NCI-H2081 treated with DMSO at 0.1 percent for 48 hours (cell line): ENCODE measurements at places on chromosomes 11 and 22.

DNA sequence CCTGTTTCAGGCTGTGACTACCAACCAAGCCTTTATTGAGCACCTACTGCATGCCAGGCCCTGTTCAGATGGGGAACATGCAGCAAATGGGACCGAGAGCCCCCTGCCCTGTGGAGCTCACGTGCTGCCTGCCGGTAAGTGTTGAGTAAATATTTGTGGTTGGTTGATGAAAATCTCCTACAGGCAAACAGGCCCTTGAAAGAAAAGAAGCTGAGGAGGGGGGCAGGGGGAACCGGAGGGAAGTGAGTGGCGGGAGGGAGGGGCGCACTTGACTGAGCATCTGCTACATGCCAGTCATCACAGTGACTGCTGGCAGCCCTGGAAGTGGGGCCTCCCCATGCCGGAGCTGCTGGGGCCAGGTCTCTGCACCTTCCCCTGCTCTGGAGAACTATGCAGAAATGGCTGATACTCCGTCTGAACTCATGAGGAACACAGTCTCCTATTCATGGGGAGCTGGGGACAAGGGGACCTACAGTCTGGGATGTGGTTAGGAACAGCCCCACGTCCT, 34.2 kb downstream of the MACROD1 start:
- no peak for DNase-seq

- no peak for DNase-seq
Measured at GRCh38 chr11:79078456-79078855, 362.4 kb downstream of the TENM4 start.

DNA sequence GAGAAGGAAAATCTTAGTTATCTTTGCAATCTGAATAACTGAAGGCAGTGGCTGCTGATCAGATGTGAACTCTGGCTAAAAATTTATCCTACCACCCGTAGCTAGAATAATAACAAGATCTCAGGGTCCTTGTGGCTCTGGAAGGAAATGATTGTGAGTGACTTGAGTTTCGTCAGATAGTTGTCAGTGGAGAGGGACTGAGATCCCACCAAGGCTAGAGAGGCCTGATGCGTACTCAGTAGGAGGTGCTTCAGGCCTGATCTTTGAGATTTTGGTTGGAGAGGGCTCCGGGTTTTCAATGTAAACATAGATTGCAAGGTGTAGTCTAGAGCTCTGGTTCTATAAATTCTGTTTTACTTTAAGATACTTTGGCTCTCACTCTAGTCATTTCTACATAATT, 1.4 kb downstream of the MADD start:
- DNase-seq, result no peak

DNA sequence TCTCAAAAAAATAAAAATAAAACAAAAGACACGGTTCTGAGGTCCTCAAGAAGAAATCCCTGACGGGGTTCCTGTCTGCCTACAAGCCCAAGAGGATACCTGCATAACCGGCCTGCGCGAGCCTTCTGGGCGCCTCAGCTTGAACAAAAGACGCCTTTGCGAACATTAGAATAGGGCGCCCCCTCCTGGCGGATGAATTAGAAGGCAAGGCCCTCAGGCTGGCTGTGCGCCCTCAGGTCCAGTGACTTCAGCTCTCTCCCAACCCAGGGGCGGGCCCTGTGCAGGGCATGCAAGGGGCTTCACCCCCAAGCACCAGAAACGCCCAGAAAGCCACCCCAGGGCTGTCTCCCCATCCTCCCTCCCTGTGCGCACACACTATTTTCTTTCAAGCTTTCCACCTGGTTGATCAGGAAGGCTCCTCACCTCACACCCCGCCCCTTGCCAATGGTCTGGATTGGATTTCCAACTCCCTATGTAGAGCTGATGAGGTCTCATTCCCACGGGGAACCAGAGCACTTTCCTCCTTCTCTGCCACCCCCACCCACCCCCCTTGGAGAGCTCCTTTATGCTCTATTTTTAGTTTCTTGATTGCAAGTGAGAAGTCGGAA, 273.3 kb downstream of the BUD13 start:
- no peak for DNase-seq

DNA sequence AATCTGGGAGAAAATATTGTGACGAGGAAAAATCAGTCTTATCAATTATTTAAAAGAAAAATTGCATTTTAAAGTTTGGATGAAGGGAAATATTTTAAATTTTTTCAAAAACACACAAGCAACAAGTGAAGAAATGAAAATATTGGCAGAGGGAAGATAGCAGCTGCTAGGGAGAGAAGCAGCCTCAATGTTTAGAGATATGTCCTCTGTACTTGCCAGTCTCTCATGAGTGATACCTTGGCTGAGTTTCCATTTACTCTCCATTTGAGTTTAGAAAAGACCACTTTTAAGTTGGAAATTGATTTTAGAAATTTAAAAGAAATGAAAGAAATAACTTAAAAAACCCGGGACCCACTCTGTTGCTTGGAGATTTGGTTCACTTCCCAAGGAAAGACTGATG, 88.6 kb upstream of the DBX1 start:
- DNase-seq, result no peak

DNA sequence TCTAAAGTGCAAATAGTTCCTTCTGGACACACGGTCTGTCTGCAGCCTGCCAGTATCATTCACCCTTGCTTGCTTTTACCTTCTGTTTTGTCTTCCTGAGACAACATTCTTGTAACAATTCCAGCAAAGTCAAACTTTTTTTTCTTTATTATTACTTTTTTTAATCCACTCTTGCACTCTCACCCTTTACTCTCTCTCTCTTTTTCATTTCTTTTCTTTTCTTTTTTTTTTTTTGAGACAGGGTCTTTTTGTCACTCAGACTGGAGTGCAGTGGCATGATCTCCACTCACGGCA, 53.7 kb downstream of the MCHR1 start:
- DNase-seq, result no peak

- DNase-seq, result no peak
Measured at GRCh38 chr11:33575311-33575710, 125.3 kb downstream of the C11orf91 start.
